Dermis blood vessel endothelial cell (primary cell): ENCODE measurements at places on chromosomes 16 and 17. TPM values are rescaled to one million over a fixed set of nuclear protein-coding genes. Genes with fewer than 3 reads are reported as not detected.

Gene MT1A
- total RNA-seq = 2.3 TPM in 1 of 2 replicates, not detected in the other

Gene PABPN1L
- total RNA-seq = not detected in 2 replicates

Gene DOC2A
- 0.47 and 2.0 TPM in 2 replicates for total RNA-seq

Gene TIMM22
- 22.3 and 22.4 TPM in 2 replicates for total RNA-seq

Gene GP1BA
- total RNA-seq = not detected in 2 replicates

Gene TEX2
- total RNA-seq = 34.9 and 47.8 TPM in 2 replicates
